Thymus (tissue), 14 donors: ENCODE measurements at places on chromosomes 7 and 10. TPM values are rescaled to one million over a fixed set of nuclear protein-coding genes. Genes with fewer than 3 reads are reported as not detected.

DNA sequence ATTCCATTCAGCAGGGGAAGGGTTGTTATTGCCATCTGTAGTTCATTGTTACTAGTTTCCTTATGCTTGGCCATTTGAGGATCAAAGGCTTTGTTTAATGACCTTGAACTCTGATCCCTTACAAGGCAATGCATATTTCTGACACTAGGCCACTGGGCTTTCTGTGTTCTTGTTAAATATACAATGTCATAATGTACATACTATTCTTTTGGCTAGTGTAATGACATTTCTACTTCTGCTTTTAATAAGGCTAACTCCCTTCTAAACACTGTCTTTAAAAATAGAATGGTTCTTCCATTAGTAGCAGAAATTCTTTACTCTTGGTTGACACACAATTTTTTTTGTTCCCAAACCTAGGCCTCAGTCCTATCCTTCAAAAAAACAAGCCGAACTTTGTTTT is 86.6 kb downstream of the BBS9 start:
- H3K27ac ChIP-seq: no peak overlapping the region
- H3K36me3 ChIP-seq: no peaks in the 10 kb centered on the region
- no peaks in the 10 kb centered on the region for H3K4me1 ChIP-seq
- no peak overlapping the region for H3K4me3 ChIP-seq

- H3K36me3 ChIP-seq: no peaks in the 10 kb centered on the region
- no peak overlapping the region for H3K27ac ChIP-seq
- no peak overlapping the region for H3K4me3 ChIP-seq
These were observed 51.8 kb downstream of the TACC2 start for GRCh38 chr10:122040786-122041185.

Gene ERLIN1
- total RNA-seq: 12.1 TPM

DNA sequence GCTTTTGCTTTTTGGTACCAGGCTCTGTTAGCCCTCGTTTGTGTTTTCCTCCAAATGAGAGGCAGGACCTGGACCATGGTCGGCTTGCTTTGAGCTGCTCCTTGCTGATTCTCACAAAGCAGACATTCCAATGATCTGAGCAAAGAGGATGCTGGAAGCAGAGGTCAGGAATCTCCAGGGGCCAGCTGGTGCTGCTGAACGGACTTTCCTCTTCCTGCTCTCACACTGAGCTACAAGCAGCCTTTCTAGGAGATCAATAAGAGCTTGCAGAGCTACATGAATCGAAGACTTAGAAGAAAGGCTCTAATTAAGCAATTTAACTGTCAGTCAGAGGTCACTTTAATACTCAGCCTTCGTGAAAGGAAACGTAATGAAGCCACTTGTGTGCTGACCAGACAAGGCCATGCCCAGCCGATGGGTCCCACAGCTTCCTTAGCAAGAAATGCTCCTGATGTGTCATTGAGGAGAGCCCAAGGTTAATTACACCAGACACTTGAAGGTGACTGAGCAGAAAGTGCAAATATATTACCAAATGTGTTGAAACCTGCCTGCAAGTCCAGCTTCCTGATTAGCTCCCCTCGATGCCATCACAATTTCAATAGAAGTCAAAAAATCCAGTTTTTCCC is 151.3 kb upstream of the RSU1 start:
- no peak overlapping the region for H3K4me3 ChIP-seq
- no peaks in the 10 kb centered on the region for H3K4me1 ChIP-seq
- no peak overlapping the region for H3K27ac ChIP-seq
- DNase-seq: no peak
- no peaks in the 10 kb centered on the region for H3K27me3 ChIP-seq

GRCh38 chr10:70253878-70254765 is 20.9 kb upstream of the PPA1 start:
- no peaks in the 10 kb centered on the region for H3K36me3 ChIP-seq
- no peak overlapping the region for H3K4me3 ChIP-seq
- no peak overlapping the region for H3K27ac ChIP-seq
- no peak for DNase-seq
- H3K27me3 ChIP-seq: peaks cover 66% of the 10 kb centered on the region

DNA sequence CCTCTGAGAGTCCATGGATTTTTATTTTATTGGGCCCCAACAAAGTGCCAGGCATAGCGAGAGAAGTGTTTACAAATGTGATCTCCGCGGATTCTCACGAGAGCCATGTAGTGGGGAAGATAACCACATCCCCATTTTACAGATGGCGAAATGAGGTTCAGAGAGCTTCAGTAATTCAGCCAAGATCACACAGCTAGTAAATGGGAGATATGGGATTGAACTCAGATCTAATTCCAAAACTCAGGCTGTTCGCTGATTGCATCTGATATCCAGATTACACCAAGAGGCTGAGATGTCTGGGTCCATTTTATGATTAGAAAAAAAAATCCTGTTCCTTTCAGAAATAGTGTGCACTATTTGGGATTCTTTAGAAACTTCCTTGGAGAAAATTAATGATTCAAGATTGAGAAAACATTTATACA is 1.3 kb downstream of the FAS start:
- H3K4me1 ChIP-seq: peaks cover 17% of the 10 kb centered on the region
- DNase-seq: no peak
- H3K27me3 ChIP-seq: peaks cover 8% of the 10 kb centered on the region
- H3K4me3 ChIP-seq: peak overlapping the region; percentile 83

DNA sequence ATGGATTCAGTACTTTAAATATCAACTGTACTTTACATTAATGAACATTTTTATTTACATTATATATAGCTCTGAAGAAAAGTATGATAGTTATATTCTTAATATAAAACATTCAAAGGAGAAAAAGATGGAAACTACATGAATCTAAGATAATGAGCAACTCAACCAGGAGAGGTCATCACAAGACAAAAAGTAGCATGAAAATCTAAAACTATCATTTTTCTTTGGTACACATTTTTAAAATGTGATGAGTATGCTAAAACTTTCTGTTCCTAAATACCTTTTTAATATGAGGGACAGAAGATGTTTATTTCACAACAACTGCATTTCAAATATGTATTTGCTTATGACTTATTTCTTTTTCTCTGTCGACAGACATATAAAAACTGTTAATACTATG is 2.4 kb downstream of the CNTNAP2 start:
- peaks cover 2% of the 10 kb centered on the region for H3K4me1 ChIP-seq
- peaks cover 24% of the 10 kb centered on the region for H3K27me3 ChIP-seq
- no peaks in the 10 kb centered on the region for H3K36me3 ChIP-seq
- no peak overlapping the region for H3K4me3 ChIP-seq

DNA sequence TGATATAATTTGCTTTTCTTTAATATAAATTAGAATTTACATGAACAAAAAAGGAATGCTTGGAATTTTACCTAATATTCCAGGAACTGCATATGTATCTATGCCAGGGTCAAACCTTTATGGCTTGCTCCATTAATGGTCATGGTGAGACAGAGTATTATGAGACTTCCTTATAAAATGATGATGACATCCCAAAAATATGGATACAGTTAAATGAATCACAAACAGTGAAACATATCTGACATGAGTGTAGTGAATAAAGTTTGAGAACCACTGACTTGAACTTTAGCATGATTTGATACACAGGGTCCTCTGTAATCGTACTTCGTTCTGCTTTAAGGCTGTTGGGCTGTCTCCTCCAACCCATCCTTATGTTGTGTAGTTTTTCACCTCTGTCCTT is 51.8 kb downstream of the MARCHF5 start:
- DNase-seq: no peak
- H3K4me3 ChIP-seq: no peak overlapping the region
- H3K27ac ChIP-seq: no peak overlapping the region
- H3K4me1 ChIP-seq: no peaks in the 10 kb centered on the region

- no peaks in the 10 kb centered on the region for H3K27me3 ChIP-seq
- DNase-seq: no peak
- no peak overlapping the region for H3K27ac ChIP-seq
- no peaks in the 10 kb centered on the region for H3K4me1 ChIP-seq
- no peaks in the 10 kb centered on the region for H3K36me3 ChIP-seq
- H3K4me3 ChIP-seq: no peak overlapping the region
These were observed 381.9 kb downstream of the ZWINT start for GRCh38 chr10:55979203-55979602.

Gene RTKN2
- total RNA-seq: 5.0 TPM
